ENCODE measurements at places on chromosomes 5 and 9. TPM values are rescaled to one million over a fixed set of nuclear protein-coding genes. Genes with fewer than 3 reads are reported as not detected.

The CSF1R gene
- 32.7 TPM for total RNA-seq

The IFNA21 gene
- total RNA-seq, result not detected

The SYK gene
- 24.2 TPM for total RNA-seq

The CTXN3 gene
- not detected for total RNA-seq

The SLC6A19 gene
- 0.43 TPM for total RNA-seq

The PCDHB13 gene
- total RNA-seq, result 3.1 TPM

The INSL4 gene
- not detected for total RNA-seq

The CHMP5 gene
- total RNA-seq, result 22.8 TPM

The GTF3C5 gene
- 25.7 TPM for total RNA-seq

The SPATA31D4 gene
- total RNA-seq, result not detected

The SLC6A18 gene
- not detected for total RNA-seq

The PTPRD gene
- total RNA-seq, result 39.4 TPM

The FOXD4L6 gene
- not detected for total RNA-seq

The HSPB3 gene
- not detected for total RNA-seq

The ORM2 gene
- 2.0 TPM for total RNA-seq

The MEIKIN gene
- total RNA-seq, result not detected

Measured in stomach (tissue), 19 donors.